Stimulated activated CD4-positive, alpha-beta T cell treated with anti-CD3 and anti-CD28 coated beads, Interleukin-15, amount 100 ng/mL, for 1 hour (primary cell): ENCODE measurements at places on chromosomes 5 and 9.

- no peak for DNase-seq
Observed at GRCh38 chr9:125240649-125240999, 519 bp downstream of the HSPA5 start.

GRCh38 chr5:145462525-145462924 lies 372.6 kb downstream of the PRELID2 start:
- DNase-seq = no peak

DNA sequence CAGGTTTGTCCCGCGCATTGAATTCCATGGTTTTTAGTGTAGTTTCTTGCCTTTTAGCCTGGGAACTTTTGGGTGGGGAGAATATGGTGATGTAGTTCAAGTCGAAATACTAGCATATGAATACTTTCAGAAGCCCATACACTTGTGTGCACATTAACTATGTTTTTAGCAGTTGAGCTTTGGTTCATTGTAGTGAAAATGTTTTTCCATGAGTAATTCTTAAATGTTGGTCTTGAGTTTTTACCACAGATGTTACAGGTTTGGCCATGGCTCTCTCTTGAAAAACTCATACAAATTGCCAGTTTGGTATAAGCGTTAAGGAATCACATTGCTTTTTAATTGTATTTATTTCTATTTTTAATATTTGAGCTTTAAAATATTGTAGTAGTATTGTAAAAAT lies 45.6 kb downstream of the TRIO start:
- DNase-seq = no peak

DNA sequence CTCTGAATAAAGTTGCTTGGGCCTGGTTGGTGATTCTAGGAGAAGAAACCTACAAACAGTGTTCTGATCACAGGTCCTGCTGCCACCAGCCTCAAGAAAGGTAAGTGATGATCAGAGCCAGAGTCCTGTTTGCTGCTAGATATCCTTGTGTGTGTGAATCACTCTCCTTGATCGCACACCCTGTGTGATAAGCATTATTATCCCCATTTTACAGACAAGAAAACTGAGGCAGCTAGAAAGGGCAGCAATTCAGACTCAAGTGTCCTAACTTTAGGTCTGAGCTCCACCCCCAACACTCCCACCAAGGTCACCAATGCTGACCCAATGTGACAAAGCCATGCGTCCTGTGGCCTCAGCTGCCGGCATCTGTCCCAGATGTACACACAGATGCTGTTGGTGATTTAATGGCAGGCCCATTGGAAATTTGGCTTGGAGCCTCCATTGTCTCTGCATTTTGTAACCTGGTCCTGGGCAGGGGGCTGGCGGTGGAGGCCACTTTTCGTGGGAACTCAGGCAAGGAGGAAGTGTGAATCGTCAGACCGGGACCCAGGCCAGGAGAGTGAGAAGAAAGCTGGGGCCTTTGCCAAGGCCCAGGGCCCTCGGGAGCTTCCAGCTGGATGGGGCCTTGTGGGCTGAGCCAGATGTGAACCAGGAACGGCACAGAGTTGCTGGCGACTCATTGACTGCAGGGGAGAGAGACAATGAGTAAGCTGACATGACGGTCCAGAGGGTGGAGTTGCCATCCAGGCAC lies 29.8 kb upstream of the GGTA1 start:
- DNase-seq = no peak

DNA sequence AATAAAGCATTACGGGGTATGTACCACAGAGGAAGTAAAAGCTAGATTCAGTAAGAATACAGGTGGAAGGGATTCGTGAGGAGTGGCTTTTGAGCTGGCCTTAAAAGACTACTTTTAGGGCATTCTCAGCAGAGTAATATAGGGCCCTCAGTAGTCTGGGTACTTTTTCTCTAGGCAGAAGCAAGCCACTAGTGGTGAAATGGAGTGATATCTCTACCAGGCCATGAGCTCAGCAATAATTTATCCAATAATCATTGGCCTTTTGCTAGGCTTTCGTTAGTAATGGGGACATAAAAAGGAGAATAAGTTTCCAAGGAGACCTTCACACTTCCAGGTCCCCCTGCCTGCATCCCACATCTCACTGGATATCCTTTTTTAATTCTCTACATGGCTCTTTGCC lies 1.7 kb downstream of the POLR3G start:
- no peak for DNase-seq

- DNase-seq = no peak
Observed at GRCh38 chr9:137070906-137071275, 534 bp upstream of the SAPCD2 start.

DNA sequence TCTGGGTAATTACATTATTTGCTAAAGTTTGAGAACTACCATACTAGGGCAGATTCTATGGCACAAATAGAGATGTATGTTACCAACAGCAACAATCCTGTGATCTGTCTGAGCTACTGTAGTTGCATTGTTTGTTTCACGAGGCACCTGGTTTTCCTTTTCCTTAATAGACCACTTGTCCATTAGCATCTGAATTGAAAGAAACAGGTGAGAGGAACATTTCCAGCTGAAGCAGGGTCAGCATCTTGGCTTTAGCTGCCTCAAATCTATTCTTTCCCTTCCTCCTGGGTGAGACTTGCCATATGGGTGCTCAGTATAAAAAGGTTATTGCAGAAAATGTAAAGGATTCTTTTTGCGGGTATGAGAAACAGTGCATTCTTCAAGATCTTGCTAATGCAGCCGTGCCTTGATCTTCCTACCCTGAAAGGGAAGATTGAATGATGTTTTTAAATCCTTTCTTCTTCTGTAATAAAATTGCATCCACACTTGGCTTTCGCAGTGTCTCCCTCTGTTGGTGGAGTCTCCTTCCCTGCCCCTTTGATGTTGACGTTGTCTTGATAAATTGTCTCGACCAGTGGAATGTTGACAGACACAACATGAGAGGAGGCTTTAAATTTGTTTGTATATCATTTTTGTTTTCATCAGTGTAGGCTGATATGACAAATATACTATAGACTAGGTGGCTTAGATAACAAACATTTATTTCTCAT lies 118.0 kb upstream of the BRINP1 start:
- DNase-seq = no peak

- DNase-seq = no peak
Observed at GRCh38 chr9:127566351-127567001, 45.6 kb upstream of the STXBP1 start.

DNA sequence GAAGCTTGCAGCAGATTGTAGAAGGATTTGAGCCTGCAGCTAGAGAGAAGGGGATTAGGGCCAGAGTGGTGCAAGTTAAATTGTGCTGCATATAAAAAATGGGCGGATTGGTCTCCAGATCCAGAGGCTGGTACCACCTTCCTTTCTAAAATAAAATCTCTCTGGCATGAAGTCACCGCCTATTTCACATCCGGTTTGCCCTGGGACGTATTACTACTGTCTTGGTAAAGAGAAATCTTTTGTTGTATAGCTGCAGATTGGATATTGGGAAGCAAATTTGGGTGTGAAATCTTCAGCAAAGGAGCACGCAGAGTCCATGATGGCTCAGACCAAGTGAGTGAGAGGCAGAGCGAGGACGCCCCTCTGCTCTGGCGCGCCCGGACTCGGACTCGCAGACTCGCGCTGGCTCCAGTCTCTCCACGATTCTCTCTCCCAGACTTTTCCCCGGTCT lies at the start of gene GABRA1:
GABRA1 (plus strand) TSS at position 180 of the 451 bp plus-strand sequence. CDS start 2,691 bp downstream, outside the sequence.
- DNase-seq = no peak

DNA sequence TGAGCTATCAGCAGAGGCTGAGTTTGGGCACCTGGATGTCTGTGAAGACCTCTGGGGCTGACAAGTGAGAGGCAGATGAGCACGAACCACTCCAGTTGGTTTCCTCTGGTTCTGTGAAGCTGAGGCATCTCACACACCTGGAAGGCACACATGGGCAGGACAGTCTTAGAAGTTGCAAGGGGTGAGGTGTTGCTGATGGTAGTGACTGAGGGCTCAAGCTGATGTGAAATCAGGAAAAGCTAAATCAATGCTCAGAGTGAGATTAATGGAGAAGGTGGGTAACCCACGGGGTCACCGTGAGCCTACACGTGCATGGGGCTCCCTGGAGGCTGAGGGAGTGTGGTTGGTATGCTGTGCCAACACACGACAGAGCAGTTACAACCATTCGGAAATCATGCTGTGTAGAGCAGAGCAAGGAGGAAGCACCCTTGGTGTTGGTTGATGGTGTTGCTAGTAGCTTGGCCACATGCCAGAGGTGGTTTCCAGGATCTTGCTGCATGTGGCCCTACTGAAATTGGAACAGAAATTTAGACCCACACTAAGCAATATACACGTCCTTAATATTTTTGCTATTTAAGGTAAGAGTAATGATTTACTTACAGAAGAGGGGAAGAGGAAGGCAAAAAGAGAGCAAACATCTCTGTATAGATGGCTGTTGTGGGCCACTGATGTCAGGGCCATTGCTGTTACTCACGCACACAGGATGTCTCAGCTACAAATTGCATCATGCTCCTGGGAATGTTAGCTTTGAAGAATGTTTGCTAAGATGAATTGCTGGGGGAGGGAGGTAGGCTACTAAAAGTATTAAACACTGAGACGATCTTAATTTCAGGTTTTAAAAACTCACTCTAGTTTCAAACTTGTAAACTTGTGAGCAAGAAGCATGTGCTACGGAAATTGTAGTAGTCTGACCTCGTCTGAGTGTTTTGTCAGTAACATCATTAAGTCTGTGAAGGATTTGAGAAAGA lies 170.5 kb downstream of the ARHGEF28 start:
- DNase-seq = no peak

- DNase-seq = no peak
Observed at GRCh38 chr5:44801992-44802391, 6.8 kb upstream of the MRPS30 start.

- DNase-seq = no peak
Observed at GRCh38 chr5:78606241-78606640, 42.3 kb downstream of the LHFPL2 start.
